ENCODE measurements at places on chromosomes 1 and 21. TPM values are rescaled to one million over a fixed set of nuclear protein-coding genes. Genes with fewer than 3 reads are reported as not detected.

- no peaks in the 10 kb centered on the region for H3K27me3 ChIP-seq
- H3K4me3 ChIP-seq: no peak overlapping the region
- DNase-seq: no peak
- no peaks in the 10 kb centered on the region for H3K36me3 ChIP-seq
- H3K4me1 ChIP-seq: no peaks in the 10 kb centered on the region
Observed at GRCh38 chr1:170634293-170634692, 29.6 kb upstream of the PRRX1 start.

ZNF648 gene
- 0.09 TPM for total RNA-seq

GRCh38 chr1:156586323-156586722 lies 5.3 kb upstream of the NAXE start:
- DNase-seq: no peak
- H3K36me3 ChIP-seq: no peaks in the 10 kb centered on the region
- peaks cover 4% of the 10 kb centered on the region for H3K4me1 ChIP-seq
- no peak overlapping the region for H3K4me3 ChIP-seq
- no peak overlapping the region for H3K27ac ChIP-seq
- H3K27me3 ChIP-seq: no peaks in the 10 kb centered on the region

GRCh38 chr21:25569711-25570110 lies 37.6 kb downstream of the MRPL39 start:
- H3K27ac ChIP-seq: no peak overlapping the region
- no peaks in the 10 kb centered on the region for H3K36me3 ChIP-seq
- peaks cover 3% of the 10 kb centered on the region for H3K4me1 ChIP-seq
- H3K4me3 ChIP-seq: no peak overlapping the region
- no peak for DNase-seq

FAAH gene
- total RNA-seq: 22.2 TPM

Measured in lung (tissue), 17 donors.